HFF-Myc (cell line): ENCODE measurements at places on chromosomes 1 and 21.

GRCh38 chr1:219712506-219712905, 99.6 kb upstream of the ZC3H11B start:
- DNase-seq, result no peak

DNA sequence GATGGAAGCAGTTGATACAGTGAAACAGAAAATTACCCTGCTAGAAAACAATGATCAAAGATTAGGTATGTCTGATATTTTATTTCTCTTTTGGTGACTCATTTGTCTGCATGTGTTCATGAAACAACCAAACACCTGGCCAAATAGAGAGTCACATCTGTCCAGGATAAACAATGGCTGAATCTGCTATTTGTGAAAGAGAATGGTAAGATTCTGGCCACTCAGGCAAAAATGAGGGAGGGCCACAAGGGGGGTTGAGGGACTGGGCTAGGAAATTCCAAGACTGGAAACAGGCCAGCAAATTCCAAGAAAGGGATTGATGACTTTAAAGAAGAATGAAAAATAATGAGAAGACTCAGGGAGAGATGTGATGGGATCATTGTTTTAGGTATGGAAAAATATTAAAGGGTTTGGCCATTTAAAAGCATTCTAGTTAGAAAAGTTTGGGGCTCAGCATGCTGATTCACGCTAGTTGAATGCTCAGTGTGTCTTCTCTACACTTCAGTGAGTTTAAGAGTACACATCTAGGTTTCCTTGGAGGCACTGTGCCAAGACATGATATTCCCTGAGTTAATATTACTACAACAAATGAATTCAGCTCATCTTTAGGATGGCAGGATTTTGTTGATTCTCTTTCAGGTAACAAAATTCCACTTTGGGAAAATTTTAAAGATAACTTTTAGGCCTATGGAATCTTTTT, 44.9 kb downstream of the TRAF5 start:
- no peak for DNase-seq

- DNase-seq, result no peak
Observed at GRCh38 chr21:39562791-39563770, 49.7 kb upstream of the B3GALT5 start.

DNA sequence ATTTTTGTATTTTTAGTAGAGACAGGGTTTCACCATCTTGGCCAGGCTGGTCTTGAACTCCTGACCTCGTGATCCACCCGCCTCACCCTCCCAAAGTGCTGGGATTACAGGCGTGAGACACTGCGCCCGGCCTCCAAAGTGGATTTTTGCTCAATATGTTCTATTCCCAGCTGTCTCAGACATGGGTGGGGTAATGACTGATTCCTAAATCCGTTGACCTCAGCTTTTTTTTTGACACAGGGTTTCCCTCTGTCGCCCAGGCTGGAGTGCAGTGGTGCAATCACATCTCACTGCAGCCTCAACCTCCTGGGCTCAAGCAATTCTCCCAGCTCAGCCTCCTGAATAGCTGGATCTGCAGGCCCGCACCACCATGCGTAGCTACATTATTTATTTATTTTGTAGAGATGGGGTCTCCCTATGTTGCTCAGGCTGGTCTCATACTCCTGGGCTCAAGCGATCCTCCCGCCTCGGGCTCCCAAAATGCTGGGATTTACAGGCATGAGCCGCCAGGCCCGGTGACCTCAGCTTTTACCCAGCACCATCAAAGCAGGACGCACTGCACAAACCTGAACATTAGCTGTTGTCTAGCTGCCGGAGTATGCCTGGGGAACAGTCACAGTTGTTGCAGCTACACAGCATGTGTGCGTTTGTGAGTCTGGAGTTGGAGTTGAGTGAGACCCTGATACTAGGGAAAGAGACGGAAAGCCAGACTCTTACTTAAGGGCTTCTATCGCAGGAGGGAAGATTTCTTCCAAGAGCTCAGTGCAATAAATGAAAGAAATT, 43.7 kb upstream of the PSEN2 start:
- no peak for DNase-seq

DNA sequence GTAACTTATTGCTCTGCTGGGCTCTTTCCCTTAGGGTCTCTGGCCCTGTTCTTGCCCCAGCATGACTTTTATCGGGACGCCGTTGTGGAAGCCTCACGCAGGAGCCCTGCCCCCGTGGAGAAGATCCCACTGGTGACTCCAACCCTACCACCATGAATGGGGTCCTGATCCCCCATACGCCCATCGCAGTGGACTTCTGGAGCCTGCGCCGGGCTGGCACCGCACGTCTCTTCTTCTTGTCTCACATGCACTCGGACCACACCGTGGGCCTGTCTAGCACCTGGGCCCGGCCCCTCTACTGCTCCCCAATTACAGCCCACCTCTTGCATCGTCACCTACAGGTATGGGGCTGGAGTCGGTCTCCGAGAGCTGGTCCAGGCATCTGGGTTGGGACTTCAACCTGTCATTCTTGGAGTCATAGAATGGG, 322 bp downstream of the DCLRE1B start:
- DNase-seq, result no peak

DNA sequence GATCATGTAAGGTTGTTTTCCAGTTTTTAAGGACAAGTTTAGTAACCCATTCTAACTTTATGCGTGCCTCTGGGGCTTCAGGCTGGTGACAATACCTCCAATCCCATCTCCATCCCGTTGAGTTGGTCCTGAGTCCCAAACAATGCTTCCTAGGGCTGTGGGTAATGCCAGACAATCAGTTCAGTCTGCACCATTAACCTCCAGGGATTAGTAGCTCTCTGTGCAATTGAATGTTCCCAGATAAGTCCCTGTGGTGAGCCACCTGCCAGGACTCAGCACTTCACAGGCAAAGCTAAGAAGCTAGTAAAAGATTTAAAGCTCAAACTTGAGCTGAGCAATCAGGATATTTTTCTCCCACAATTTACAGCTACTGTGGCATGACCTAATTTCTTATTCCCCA, 462.2 kb upstream of the PTBP2 start:
- no peak for DNase-seq

DNA sequence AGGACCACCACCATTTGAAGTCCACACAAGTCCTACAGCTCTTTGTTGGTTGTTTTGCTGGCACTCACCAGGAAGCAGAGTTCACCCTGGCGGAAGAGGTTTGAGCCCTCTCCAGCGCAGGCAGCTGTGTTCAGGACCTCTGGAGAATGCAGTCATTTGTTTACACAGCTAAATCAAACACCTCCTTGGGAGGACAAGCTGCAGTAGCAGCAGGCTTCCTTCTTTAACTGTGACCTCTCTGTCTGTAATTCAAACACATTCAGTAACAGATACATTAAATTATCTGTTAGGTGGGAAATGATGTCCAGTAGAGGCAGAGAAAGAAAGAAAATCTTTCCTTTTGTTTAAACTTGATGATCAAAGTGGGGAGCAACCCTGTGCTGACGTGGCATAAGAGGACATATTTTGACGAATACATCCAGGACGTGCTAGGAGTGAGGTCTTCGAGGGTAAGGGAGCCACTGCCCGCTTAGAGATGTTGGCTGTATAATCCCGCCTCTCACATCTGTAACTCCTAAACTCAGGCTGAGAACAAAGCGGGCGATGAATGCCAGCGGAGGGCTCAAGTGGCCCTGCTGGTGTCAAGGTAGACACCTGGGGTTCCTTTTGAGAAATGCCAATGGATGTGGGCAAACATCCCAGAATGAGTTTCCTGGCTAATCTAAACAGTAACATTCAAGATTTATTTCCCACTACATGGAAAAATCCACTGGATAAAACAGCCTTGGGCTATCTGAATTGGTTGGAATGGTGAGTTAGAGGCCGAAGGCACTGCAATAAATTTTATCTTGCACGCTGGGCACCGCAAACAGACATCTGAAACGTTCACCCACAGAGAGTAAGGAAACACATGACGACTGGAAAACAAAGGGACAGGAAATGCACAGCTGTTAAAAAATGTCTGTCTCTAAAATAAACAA, 51.7 kb downstream of the ABCA4 start:
- no peak for DNase-seq

DNA sequence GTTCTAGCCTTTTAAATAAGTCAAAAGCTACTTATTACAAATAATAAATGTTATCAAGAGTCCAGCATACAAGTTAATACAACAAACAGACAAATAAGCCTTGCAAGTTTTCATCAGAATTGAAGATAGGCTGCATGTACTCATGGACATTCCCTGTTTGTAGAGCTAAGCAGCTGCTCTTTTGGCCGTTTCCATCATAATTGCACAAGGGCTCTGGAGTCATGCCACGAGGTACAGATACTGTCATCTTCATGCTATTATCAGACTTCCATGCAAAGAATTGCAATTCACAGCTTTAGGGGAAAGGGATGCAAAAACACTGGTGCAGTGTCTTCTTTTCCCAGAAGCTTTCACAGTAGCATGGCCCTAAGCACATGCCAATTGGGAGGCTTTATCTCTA, 52.8 kb upstream of the TBX15 start:
- no peak for DNase-seq
